ENCODE measurements at places on chromosomes 2 and 18.

DNA sequence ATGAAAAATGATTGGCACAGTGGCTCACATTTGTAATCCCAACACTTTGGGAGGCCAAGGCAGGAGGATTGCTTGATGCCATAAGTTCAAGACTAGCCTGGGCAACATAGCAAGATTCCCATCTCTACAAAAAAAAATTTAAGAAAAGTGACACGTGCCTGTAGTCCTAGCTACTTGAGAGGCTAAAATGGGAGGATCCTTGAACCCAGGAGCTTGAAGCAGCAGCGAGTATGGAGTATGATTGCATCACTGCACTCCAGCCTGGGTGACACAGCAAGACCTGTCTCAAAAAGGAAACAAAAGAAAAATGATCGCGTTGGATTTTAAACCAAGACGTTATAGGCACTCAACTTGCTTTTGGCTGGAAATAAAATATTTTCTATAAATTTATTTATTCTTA, 37.8 kb upstream of the CREB1 start:
- DNase-seq = no peak

DNA sequence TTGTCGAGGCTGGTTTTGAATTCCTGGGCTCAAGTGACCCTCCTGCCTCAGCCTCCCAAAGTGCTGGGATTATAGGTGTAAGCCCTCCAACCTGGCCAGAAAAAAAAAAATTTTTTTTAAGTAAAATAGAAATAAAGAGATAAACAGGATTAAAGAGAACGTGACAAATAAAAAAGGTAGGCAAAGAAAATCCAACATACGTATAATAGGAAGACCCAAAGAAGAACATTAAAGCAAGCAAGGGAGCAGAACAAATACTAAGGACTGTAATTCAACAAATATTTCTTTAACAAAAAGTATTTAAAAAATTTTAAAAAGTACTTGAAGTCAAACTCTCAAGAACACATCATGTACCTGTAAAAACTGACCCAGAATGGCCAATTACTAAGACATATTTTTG, 56.4 kb downstream of the PTPN2 start:
- no peak for DNase-seq

GRCh38 chr2:101692766-101693165, 4.7 kb upstream of the MAP4K4 start:
- no peak for DNase-seq

- no peak for DNase-seq
These were observed 249.2 kb downstream of the NAPG start for GRCh38 chr18:10775026-10775425.

DNA sequence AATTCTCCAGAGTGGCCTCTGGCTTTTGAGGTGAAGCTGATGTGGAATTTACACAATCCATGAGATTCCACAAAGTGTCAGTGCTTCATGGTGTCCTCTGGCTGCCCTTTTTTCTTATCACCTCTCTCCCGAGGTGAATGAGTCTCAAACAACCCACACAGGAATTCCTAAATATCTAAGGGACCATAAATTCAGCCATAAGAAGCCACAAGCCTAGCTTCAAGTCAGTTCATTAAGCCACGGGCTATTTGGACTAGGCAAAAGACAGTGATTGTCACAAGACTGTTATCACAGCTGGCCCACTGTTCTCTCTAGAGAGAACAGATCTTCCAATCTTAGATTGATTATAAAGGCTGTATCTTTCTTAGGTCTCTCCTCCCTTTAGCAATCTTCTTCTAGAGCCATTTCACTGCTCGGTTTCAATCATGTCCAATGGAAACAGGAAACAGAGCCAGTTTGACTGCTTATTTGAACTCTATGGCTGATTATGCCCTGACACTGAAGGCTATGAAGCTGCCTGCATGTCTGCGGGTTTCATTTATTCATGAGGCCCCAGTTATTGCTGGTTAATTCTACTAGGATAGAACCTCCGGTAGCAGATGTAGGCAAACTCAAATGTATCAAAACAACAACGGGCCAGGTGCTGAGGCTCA, 4.1 kb downstream of the NEMP2 start:
- DNase-seq = no peak

DNA sequence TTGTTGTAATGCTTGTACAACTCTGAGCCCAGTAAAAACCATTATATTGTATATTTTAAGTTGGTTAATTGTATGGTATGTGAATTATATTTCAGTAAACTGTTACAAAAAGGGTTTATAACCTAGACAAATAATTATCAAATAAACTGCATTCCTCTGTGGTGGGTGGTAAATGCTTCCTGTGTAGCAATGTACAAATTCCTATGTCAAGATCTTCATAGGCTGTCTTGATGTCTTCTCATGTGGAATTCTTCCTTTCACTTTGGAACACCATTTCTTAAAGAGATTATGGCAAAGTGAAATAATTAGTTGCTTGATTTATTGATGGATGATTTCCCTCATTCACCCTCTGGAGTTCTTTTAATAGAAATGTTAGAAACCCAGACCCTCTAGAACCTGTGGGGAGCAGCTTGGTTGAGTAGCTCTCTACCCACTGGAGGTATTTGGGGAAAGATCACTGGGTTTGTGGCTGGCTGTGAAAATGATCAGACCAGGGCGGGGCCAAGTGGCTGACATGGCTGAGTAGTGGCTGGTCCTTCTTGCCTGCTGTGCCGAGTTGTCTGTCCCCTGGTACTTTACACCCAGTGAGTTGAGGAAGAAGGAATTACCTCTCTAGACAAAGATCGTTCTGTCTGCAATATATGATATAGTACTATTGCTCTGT, 22.4 kb upstream of the MGAT5 start:
- no peak for DNase-seq

- DNase-seq = no peak
These were observed 98.6 kb downstream of the LNPK start for GRCh38 chr2:175903384-175903936.

GRCh38 chr18:45849529-45849928, 24.1 kb downstream of the SIGLEC15 start:
- DNase-seq = no peak

DNA sequence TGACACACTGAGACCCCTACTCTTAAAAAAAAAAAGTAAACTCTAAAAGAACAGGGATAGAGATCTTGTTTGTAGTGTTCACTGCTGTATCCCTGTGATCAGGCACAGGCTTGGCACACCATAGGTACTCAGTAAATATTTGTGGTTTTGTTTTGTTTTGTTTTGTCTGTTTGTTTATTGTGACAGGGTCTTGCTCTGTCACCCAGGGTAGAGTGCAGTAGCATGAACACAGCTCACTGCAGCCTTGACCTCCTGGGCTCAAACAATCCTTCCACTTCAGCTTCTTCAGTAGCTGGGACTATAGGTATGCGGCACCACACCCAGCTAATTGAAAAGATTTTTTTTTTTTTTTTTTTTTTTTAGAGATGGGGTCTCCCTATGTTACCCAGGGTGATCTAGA, 3.4 kb downstream of the FKBP1B start:
- DNase-seq = no peak

- no peak for DNase-seq
These were observed 1106.3 kb upstream of the SLC39A10 start for GRCh38 chr2:194550702-194551101.

DNA sequence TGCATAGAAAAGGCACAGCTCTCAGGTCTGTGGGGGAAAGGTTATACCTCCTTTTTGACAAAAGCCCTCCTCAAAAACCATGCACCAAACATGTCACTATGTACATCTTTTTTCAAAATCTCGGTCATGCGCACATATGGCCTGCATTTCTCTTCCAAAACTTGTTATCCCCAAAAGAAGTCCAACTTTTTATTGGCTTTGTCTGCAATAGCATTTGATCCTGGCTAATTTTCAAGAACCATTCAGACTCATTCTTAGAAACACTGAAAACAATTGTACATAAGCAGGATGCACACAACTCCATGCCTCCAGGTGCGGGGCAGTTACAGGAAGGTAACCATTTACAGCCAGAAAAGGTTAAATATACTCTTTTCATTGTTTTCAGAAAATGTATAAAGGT, 21.9 kb downstream of the SERTAD2 start:
- DNase-seq = no peak

GRCh38 chr2:20156836-20157192, 68.1 kb downstream of the SDC1 start:
- peak; percentile 28 for DNase-seq

DNA sequence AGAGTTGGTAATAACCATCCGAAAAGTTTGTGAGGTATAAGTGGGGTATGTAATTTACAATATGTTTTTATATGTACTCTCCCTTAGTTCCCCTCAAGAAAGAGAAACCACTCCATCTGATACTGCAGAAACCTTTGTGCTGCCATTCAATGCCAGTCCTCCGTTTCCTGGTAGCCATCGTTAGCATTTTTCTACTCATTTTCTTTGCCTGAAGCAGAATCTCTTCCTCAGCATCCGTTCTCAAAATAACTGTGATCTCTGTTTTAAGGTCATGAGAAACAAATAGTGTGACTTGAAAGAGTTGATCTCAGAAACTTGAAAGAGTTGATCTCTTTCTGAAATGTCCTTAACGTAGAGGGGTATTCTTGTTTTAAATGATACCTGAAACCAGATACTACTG, 996 bp downstream of the PTCD3 start:
- DNase-seq = no peak

DNA sequence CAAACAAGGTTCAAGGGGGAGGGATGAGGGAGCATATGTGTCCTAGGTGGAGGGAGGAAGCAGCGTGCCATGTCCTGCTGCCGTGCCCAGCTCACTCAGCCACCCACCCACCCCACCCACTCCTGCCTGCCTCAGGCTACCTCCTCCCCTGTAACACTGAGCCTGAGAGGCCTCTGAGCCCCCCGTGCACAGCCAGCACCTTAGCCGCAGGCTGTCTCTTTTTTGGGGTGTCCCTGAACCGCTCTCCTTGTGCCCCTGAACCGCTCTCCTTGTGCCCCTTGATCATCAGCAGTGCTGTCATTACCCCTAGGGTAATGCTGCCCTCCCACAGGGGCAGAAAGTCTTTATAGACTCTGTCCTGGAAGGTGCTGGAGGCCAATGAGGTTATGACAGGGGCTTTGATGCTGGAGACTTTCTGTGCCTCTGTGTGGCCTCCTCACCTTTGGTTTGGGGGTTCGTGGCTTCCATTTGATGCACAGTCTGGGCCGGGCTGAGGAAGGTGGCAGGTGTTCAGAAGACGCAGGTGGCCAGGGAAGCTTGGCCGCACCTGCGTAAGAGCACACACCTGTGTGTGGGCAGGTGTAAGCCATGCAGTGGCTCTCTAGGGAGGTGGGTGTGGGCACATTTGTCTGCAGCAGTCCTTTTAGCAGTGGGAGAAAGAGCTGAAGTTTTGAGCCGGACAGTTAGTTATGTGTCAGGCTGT, 140.0 kb downstream of the SEPTIN10 start:
- no peak for DNase-seq

GRCh38 chr2:3606028-3606369, 11.1 kb downstream of the COLEC11 start:
- DNase-seq = no peak

DNA sequence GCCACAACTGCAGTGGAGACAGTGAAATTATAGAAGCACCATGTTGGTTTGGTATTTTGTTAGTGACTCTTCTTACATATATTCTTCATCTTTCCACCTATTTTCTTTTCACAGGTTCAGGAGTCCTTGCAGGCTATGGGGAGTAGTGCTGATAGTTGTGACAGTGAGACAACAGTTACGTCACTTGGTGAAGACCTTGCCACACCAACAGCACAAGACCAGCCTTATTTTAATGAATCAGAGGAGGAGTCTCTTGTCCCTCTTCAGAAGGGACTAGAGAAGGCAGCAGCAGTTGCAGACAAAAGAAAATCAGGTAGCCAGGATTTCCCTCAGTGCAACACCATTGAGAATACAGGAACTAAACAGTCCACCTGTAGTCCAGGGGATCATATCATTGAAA, 23.6 kb downstream of the ITPRID2 start:
- DNase-seq = no peak

DNA sequence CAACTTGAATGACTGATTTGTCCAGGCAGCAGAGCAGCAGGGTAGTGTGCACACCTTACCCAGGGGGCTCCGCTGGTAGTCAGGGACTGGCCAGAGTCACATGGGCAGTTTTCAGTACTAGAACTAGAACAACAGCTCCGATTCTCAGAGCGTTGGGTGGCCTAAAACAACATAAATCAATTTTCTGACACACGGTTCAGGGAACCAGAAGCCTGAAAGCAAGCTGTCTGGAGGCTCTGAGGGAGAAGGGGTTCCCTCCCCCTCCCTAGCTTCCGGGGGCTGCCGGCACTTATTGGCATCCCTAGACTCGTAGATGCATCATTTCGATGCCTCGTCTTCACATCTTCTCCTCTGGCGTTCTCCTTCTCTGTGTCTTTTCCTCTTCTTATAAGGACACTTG, 13.4 kb upstream of the ITGB6 start:
- no peak for DNase-seq

DNA sequence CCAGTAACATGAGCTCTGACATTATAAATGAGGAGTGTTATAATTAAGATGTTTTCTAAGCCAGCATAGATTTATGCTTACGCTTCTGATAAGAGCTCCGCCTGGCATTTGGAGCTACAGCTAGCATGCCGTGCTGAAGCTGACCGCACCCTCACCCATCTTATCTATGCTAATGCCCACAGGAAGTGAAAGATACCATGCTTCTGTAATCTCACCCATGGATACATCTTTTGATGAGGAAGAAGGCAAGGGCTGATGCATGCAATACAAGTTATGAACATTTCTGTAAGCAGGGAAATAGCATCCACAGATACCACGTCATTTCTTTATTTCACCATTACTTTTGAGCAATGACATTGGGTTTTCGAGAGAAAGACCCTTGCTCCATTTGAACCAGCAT, 82.3 kb downstream of the ARL4C start:
- no peak for DNase-seq

- no peak for DNase-seq
These were observed 47.2 kb downstream of the PRKRA start for GRCh38 chr2:178403671-178404306.

GRCh38 chr18:41660654-41661053, 294.4 kb upstream of the PIK3C3 start:
- no peak for DNase-seq

DNA sequence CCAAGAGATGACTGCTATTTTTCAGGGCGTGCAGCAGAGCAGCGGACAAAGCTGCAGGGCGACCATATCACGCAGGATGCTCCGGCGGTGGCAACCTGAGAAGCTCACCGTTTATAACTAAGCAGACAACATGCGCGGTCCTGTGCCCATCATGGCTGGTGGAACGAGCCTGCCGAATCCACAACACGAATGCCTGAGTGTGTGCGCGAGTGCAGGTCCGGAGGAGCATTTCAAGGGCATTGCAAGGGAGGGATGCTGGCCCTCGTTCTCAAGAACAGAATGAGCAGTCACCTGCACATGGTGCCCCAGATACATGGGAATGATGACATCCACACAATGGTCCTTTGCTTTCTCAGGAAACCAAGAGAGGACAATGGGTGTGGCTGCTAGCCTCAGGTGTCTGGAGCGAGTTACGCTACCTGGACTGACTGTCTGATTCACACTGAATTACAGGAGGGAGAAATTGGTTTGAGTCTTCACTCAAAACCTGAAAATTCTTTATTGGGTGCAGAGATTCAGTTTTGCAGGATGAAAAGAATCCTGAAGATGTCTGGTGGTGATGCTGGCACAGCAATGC, 39.8 kb downstream of the TBC1D8 start:
- no peak for DNase-seq

GRCh38 chr2:227460070-227460485, 11.9 kb upstream of the AGFG1 start:
- no peak for DNase-seq

GRCh38 chr2:2165135-2165534, 165.9 kb downstream of the MYT1L start:
- DNase-seq = no peak

- DNase-seq = no peak
These were observed 154.1 kb upstream of the HDAC4 start for GRCh38 chr2:239554766-239555570.
